CD4-positive, alpha-beta T cell treated with Interleukin-1 beta for 1 hour (primary cell): ENCODE measurements at places on chromosomes 4 and X.

DNA sequence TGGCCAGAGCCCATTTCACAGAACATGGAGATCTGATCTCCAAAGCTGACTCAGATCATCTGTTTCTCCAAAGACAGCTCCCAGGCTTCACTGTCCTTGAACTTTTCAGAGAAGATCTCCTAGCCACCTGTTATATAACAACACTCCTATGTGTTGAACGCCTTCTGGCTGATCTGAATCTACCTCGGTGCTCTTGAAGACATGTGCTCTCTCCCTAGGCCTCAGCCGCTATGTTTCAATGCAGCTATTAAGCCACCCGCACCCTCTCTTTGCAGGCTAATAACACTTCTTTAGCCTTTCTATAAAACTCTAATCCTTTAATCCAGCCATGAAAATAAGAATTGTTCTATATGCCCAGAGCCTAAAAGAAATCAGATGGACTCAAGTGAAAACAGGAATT lies 34.9 kb downstream of the SEL1L3 start:
- no peak for DNase-seq

- no peak for DNase-seq
Observed at GRCh38 chrX:98407584-98407983, 1523.9 kb downstream of the RPA4 start.

DNA sequence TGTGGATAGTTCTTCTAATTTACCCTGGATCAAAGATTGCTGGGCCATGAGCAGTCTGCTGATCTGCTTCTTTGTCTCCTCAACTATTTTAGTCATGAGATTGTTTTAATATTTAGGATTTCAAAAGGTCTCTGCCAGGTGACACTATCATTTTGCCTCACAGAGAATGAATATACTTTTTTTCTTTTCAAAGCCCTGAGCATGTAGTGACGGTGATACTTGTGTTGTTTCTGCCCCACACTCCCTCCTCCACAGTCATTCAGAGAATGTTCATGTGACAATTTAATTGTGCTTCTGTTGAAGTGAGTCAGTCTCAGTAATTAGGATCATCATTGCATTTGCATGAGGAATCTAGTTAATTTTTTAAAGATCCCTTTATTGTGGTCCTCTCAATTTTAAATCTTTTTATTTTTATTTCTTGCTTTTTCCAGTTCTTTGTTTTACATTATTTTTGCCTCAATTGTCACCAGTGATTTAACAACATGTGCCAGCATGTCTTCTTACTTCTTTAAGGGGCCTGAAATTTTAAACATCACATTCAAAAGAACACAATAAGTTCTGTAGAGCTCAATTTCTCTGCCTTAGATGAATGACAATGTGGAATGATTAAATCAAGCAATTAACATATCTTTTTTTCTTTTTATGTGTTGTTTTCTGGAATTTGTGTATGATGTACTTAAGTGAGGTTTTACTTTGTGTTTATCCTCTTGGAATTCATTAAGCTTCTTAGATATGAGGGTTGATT lies 12.3 kb downstream of the MMRN1 start:
- DNase-seq: no peak

- DNase-seq: no peak
Observed at GRCh38 chr4:44553180-44553579, 98.2 kb downstream of the YIPF7 start.

DNA sequence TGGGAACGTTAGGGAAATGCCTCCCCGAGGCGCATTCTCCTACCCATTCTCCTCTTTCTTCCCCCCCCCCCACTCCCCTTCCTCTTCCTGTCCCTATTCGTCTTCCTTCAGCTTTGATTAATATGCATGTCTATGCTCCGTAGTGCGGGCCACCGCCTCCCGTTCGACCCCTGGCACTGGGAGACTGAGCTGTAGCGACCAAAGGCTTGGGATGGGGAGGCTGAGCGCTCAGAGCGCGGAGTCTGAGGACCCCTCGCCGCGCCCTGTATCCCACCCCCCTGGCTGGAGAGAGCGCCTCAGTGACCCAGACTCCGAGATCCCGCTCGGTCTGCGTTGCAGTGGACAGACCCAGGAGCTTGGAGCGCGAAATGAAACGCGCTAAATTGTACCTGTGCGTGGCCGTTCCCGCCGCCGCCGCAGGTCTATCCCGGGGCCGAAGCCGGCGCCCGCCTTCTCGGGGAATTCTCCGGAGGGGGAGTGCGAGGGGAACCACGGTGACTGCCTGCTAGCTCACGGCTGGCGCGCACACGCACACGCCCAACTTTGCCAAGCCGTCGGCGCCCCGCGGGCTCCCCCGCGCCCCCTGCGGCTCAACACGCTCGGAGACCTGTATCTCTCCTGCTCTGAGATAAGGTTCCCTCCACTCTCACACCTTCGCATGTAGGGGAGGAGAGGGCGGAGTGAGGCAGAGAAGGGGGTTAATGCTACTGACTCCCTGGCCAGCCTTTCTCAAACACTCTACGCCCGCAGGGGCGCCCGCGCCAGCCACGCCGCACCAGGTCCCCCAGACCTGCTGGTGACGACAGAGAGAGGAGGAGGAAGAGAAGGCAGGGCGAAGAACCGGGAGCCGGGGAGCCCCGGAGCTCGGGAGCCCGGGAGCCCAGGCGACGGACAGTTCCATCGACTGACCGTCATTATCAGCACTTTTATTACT lies 1.5 kb upstream of the PTCHD1 start:
- no peak for DNase-seq

- no peak for DNase-seq
Observed at GRCh38 chrX:131955099-131955777, 67.9 kb upstream of the STK26 start.

DNA sequence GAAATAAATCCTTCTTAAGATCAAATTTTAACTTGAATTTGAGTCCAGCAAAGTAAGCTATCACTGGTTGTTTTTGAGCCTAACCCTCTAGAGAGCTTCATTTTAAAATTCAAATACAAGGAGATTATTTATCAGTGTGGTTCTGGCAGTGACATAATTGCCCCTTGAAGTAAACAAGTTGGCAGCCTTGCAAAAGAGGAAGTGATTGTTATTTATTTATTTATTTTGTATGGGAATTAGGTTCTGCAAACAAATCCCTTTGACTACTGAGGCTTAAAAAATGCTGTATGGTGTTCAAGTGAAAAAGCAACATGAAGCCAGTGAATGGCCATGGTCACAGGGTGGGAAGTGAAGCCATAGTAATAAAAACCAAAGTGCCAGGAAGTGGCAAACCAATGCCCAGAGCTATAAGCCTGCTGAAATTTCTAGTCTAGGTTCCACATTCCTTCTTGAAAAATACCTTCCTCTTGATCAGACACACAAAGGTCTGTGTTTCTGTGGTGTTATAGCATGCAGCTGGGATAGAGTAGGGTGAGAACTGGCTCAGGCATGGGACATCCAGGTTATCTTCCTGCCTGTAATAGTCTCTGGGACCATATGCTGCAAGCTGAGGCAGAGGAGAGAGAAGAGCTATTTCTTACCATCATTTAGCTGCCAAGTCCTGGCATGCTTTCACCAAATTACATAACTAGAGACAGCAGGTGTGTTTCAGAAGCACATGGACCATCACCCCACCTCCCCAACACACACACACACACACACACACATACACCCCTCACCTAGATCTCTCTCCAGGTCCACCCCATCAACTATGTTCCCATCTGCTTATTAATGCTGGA lies 47.1 kb upstream of the TSPAN7 start:
- DNase-seq: no peak

- DNase-seq: no peak
Observed at GRCh38 chrX:20585782-20586181, 319.1 kb upstream of the RPS6KA3 start.

- DNase-seq: no peak
Observed at GRCh38 chr4:189002475-189002874, 863.2 kb downstream of the TRIML1 start.

GRCh38 chr4:120281581-120281980 lies 214.9 kb upstream of the MAD2L1 start:
- no peak for DNase-seq

DNA sequence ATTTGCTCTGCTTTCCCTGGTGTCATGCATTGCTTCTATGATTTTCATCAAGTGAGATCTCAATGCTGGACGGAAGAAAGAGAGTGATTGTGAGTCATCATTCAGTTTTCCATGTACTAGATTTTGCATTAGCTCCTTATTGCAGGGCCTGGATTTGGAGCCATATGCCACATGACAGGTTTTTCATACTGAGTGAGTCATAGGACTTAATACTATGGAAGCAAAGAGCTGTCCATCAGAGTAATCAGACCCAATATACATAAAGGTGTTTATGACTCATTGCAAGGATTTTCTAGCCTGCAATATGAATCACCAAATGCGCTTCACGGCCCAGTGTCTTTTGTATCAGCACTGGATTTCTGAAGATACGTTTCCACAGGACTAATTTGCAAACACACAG lies 11.2 kb upstream of the TFDP3 start:
- no peak for DNase-seq

DNA sequence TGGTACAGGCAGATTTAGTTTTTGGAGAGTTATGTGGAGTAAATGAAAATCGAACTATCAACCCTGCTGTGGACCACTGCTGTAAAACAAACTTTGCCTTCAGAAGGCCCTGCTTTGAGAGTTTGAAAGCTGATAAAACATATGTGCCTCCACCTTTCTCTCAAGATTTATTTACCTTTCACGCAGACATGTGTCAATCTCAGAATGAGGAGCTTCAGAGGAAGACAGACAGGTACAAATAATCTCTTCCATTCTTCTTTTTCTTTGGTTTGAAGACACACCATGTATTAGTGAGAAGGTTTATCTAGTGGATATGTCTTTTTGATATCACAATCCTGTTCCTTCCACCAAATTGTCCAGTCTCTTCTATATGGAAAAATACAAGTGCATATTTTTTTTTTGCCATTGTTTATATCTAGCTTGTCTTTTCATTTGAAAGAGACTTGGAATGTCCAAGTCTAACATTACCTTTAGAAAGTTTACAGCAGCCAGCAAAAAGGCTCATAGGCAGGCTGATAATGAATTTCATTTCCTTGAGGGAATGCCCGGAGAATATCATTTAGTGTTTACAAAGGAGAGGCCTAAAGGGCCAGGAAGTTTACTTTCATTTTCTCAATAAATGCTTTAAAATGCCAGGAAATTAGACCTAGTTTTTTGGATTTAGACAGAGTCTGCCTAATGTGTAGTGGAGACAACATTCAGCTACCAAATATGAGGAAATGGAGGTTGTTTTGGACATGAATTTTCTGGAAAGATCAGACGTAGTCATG lies 18.6 kb downstream of the AFM start:
- no peak for DNase-seq

DNA sequence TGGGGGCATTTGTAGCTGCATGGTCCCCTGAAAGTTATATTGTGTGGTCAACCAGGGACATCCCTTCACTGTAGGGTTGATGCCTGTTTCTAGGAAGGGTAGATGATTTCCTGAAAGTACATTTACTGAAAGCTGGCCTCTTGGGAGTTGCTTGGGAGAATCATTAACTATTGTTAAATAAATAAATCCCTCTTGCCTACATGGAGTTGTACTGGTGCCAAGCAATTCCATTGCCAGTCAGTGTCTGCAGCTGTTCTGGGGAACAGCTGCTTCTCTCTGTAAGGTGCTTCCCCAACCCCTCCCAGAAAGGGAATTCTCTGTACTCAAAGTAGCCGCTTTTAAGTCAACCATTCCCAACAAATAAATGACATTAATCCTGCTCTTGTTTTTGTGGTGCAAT lies 51.1 kb downstream of the C4orf51 start:
- DNase-seq: no peak
